ACHN (cell line): ENCODE measurements at places on chromosomes 1 and 21.

DNA sequence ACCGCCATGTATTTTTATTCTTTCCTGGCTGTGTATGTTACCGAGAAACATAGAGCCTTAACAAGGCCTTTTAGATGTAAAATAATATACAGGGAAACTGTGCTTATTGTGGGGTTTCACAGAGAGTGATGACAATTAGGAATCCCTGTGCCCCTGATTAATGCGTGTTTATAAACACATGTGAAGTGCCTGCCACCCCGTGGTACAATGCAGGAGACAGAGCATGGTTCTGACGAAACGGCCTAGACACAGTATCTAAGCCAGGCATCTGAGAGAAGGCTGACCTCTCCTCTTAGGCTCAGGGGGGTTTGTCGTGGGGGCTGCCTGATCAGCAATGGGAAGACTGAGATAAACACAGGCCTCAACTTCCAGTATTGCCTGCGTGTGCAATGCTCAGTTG lies 200.0 kb downstream of the AJAP1 start:
- no peak for DNase-seq

DNA sequence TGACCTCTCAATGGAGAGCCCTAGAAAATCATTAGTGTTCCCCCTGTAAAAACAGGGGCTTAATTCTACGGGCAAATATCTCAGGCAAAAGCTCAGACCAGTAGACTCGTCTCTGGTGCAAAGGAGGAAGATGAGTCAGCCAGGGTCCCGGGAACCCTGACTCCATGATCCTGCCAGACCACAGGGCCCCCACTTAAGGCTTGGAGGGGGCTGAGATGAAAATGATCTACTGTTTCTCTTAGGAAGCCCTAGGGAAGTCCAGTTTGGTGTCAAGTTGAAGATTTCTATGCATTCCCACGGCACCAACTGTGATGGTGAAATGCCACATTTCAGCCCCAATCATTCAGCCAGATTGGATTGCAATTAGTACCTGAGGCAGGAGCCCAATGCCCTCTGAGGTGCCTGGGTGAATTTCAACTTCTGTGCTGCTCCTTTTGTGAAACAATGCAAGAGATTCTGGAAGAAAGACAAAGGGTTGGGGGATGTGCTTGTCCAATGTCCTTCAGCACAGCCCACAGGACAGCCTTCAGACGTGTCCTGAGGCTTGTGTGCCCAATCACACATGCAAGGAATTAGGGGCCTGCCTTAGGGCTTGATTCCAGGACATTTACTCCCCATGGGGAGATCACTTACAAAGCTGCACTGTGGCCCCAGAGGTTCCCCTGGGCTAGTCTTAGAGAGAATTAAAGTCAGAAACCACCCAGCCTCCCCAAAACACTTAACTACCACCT lies 18.1 kb downstream of the NAV1 start:
- no peak for DNase-seq

GRCh38 chr1:92805216-92805615 lies 20.3 kb upstream of the EVI5 start:
- DNase-seq: no peak

GRCh38 chr1:27656157-27656893 lies 15.7 kb downstream of the IFI6 start:
- no peak for DNase-seq

DNA sequence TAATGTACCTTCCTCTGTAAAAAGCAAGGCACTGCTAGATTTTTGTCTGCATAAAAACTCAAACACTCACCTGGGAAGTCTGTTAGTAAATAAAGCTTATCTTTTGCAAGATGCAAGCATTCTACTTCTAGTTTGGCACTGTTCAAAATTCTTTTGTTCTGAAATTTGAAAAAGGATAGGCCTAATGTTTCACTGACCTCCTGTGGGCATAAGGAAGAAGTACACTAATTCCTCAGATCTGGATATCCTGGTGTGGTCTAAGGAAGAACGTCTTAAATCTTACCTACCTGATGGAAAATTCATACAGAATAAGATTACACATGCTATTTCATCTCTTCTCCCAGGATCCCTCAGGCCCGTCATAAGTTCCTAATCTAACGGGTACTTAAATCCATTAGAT lies 93.5 kb upstream of the CAMK1G start:
- DNase-seq: peak; percentile 33

- no peak for DNase-seq
These were observed 102.6 kb downstream of the TPR start for GRCh38 chr1:186272486-186272885.

DNA sequence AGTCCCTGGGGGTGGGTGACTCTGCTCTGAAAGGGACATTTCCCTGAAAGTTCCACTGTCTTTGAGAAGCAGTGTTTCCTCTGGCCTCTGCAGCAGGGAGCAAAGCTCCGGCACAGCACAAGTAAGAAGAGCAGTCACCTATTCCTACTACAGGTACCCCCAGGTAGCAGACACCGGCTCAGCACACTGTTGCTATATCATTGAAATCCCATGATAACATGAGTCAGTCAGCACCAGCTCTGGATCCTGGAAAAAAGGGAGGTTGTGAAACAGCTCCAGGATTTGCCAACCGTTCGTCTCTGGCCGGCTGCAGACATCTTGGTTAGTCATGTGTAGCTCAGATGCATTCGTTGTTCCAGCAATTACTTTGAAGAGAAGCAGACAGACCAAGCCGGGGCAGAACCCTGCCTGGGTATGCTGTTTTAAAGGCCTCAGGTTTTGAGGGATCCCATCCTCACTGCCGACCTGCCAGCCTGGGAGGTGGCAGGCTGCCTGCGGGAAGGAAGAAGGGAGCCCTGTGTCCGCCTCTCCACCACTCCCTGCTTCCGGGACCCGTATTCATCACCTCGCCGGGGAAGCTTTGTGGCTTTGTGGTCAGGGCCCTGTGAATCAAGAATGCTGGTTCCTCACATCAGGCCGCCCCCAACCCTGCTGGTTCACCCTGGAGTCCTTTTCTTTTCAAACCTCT lies 139.2 kb downstream of the CLIC6 start:
- DNase-seq: peak; percentile 85

DNA sequence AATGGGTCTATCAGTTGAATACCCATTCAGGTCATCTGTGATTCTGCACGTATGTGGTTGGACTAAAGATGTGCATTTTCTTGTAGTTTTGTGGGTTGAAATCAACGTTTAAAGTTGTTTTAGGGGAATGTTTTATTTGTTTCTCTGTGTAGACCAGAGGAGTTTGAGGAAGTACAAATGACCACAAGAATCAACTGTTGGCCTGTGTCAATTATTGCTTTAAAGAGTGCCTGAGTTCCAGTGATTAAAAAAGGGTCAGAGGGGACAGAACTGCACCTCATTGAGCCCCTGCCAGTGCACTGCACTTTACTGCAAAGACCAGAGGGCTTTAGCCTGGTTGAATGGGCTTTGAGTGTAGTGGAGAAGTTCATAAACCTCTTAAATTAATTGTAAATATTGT lies 190.3 kb downstream of the VPS13D start:
- no peak for DNase-seq

- DNase-seq: no peak
These were observed 429.0 kb downstream of the KIF26B start for GRCh38 chr1:245583575-245584330.

- DNase-seq: no peak
These were observed 313.0 kb upstream of the PLXNA2 start for GRCh38 chr1:208557046-208557722.

- no peak for DNase-seq
These were observed 200.5 kb downstream of the TOMM20 start for GRCh38 chr1:234927971-234928640.

DNA sequence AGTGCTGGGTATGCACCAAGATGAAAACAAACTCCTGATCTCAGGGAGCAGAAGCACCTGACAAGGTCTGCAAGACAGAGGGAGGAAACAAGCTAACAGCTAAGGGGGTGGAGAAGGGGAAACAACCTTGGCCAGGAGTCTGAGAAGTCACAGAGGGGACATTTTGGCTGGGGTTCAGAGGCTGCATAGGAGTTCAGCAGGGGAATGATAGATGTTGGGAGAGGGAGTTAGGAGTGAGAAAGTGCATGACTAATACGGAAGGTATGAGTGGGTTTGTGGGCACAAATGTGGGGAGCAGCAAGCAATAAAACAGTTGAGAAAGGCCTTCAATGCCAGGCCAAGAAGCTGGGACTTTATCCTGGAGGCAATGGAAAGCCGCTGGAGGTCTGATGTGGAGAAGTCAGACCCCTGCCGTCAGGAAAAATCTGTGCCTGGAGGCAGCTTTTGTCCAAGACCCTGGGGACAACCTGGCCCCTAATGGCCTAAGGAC lies 16.4 kb downstream of the EPHA2 start:
- DNase-seq: peak; percentile 91

- DNase-seq: no peak
These were observed 6.5 kb downstream of the ACTRT2 start for GRCh38 chr1:3027611-3028371.

- no peak for DNase-seq
These were observed 3.8 kb downstream of the STMN1 start for GRCh38 chr1:25902462-25902861.
